NCI-H1436 treated with DMSO at 0.1 percent for 48 hours (cell line): ENCODE measurements at places on chromosomes 7 and 10.

DNA sequence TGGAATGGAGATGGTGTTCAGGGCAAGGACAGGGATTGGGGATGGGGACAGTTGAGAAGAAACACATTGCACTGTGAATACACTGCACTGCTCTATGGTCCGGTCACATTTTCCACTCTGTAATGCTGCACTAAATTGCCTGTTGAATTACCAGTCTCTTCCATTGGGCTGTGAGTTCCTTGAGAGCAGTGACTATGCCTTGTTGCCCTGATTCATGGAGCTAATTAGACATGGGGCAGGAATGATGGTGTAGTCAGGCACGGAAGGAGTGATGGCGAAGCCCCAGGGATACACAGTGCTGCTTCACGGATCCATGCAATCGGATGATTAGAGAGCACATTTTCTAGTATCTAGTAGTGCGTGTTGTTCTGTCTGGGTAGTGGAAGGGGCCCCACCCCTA, 25.4 kb upstream of the GPAM start:
- DNase-seq: no peak

GRCh38 chr7:69328516-69328915, 269.8 kb upstream of the AUTS2 start:
- DNase-seq: no peak

- DNase-seq: no peak
Measured at GRCh38 chr7:108254259-108254658, 124.1 kb upstream of the LAMB4 start.

GRCh38 chr10:67506757-67507091, 189.3 kb downstream of the CTNNA3 start:
- no peak for DNase-seq

GRCh38 chr7:104843198-104843597, 170.8 kb upstream of the KMT2E start:
- DNase-seq: no peak

- no peak for DNase-seq
Measured at GRCh38 chr7:26447116-26447515, 155.5 kb downstream of the SNX10 start.

GRCh38 chr7:65972976-65973375, 9.0 kb downstream of the GUSB start:
- DNase-seq: no peak

- DNase-seq: no peak
Measured at GRCh38 chr10:7378602-7379403, 32.0 kb downstream of the SFMBT2 start.

GRCh38 chr10:24172909-24173308, 36.0 kb upstream of the KIAA1217 start:
- DNase-seq: no peak

DNA sequence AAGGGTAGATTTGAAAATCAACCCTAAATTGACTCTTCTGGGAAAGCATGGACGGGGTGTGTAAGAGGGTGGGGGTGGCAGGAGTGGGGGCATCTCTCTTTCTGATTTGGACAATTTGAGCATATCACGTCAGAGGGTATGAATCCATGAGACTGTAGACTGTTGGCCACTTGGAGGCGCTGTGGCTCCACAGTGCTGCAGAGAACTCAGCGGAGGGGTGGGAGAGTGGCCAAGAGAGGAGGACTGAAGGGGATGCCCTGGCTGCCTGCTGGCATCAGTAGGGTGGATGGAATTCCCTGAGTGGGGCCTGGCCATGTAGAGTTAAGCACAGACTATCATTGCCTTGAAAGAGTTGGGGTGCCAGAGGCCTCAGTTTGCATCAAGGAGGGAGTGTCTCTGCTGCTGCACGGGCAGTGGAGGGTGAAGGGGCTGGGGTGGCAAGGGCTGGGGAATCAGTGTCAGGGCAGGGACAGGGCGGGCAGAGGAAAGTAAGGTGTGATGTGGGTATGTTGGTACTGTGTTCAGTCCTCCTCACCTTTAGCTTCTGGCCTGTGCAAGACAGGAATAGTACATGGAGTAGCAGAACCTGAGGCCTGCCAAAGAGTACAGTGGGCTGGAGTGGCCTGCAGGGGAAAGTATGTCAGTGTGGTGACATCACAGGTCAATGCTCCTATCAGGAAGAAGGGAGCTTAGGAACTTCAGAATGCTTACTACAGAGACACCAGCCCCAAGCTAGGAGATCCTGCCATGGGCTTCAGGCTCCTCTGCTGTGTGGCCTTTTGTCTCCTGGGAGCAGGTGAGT, 133.5 kb upstream of the PRSS58 start:
- no peak for DNase-seq

GRCh38 chr7:143372070-143372469, 9.1 kb upstream of the ZYX start:
- no peak for DNase-seq

- no peak for DNase-seq
Measured at GRCh38 chr10:73653701-73654100, 2.1 kb downstream of the SYNPO2L start.

- DNase-seq: no peak
Measured at GRCh38 chr7:151686826-151687225, 167.1 kb upstream of the RHEB start.

GRCh38 chr10:114810926-114811325, 10.7 kb upstream of the FHIP2A start:
- no peak for DNase-seq

DNA sequence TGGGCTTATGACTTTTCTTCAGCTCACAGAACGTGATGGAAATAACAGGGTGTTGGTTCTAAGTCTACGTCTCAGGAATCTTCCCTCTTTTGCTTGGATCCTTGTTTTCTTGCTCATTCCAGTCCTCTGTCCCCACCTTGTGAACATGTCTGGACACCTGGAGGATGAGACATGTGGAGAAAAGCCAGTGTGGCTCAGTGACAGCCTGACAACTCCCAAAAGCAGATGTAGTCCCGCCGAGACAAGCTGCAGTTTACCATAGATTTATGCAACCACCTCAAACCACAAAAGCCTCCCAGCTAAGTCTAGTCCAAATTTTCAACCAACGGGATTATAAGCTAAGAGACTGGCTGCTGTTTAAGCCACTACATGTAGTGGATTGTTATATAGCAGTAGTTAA, 476.1 kb downstream of the SH2D4B start:
- no peak for DNase-seq

DNA sequence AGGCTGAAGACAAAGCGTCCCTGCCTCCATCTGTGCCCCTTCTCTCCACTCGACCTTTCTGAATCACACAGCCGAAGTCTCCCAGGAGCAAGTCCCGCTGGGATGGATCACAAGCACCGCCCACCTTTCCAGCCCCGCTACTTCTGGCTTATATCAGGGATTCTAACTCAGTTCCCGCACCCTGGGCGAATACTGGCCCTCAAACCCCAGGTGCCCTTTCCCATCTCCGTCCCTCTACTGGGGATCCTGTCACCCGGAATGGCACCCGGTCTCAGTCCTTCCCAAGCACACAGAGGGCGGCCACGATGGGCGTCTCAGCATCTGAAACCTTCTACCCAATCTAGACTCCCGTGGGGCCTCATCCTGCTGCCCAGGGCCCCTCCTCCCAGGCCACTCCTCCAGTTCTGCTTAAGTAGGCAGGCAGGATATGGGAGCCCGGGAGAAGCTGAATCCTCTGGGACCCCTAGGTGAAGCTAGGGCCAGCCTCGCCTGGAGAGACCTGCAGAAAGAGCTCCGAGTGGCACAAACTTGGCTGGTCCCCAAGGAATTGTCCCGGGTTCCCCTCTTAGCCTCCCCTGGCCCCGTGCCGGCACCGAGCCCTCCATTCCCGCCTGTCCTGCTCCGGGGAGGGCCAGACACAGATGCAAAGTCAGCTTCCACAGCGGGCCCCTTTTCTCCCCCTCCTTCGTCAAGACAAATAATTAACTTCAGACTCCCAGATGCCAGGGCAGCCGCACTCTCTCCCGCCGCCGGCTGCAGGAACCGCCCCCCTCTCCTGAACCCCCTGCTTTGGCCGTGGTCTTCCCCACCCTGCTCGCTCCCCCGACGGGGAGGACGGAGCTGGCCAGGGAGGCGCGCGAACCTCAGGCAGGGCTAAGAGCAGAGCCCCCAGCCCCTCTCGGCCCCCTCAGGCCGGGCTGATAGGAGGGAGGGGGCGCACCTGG, 612 bp downstream of the KCP start:
- no peak for DNase-seq

GRCh38 chr10:130570074-130570473, 433.9 kb downstream of the GLRX3 start:
- no peak for DNase-seq

GRCh38 chr10:121155742-121156474, 304.7 kb downstream of the WDR11 start:
- DNase-seq: no peak

DNA sequence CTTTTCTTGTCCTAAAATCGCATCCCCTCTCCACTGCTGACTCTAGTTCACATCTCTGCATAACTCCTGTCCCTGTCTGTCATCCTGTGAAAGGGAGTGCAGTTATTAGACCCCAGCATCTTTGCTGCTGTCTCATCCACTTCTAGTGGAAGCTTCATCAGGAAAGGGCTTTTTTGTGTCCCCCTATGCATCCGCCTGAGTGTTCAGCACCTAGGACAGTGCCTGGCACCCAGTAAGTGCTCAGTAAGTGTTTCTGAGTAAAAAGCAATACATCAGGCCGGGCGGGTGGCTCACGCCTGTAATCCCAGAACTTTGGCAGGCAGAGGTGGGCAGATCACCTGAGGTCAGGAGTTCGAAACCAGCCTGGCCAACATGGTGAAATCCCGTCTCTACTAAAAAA, 211.8 kb upstream of the FOXK1 start:
- no peak for DNase-seq

DNA sequence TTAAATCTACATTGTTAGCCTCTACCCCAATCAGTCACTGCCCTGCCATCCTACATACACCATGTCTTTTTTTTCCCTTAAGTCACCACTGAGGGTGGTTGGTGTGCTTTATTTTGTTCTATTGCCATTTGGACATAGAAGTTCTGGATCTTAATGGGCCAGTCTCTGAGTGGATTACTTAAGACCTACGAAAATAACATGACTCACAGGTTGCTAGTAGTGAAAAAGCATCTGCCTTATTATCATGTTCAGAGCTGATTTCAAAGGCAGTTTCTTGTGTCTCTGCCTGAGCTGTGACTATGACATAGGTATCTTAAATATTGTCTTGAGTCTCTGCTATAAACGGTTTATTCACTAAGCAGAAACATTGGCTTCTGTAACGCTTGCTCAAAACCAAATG, 410.8 kb downstream of the MDFIC start:
- no peak for DNase-seq

- no peak for DNase-seq
Measured at GRCh38 chr7:81846398-81846797, 76.6 kb upstream of the HGF start.

DNA sequence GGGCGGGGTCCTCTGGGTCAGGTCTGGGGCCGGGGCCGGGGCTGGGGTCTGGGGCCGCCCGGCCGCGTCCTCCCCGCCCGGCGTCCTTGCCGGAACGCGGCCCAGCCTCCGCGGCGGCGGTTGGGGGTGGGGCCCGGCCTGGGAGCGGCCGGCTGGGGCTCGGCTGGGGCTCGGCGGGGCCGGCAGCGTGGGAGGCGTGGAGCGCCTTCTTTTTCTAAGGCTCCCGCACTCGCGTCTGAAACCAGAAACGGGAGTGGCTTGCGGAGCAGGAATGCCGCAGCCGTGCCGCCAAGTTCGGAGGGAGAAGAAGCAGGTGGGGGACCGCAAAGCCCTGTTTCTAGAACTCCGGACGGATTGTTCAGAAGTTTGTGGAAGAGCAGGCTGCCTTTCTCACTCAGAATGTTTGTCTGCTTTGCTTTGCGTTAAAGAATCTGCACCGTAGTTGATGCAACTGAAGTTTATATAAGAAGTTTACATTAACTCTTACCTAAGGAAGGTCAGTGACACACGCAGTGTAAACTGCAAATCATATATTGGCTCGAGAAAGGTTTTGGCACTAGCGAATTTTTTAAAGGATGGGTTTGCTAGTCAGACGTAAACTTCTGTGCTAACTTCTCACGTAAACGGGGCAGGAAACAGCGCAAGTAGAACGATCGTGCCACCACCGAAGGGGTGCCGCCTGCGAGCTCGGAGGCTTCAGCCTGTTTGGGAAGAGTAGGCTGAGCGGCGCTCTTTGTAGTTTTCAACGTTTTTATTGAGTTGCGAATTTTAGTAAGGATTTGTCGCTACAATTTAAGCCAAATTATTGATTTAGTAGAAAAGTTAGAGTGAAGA, 729 bp downstream of the DNAJB6 start:
- DNase-seq: no peak

DNA sequence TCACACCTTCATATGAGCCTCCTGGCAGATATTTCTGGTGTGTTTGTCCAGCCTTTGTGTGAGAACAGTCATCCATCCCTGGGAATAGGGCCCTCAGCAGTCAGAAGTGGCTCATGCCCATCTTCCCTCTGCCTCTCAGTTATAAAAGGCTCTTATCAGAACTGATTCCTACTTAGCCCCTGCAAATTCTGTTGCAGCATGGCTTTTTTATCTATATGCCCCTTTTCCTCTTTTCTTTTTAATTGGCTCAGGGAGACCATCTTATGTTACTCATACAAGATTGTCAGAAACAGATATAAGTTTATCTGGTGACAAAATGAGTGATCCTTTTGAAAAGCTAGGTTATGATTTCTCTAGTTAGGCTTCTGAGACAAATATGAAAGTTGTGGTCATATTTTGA, 194.1 kb downstream of the CREB5 start:
- no peak for DNase-seq

- DNase-seq: no peak
Measured at GRCh38 chr7:105675934-105676371, 94.7 kb upstream of the EFCAB10 start.

- no peak for DNase-seq
Measured at GRCh38 chr10:45144326-45145070, 143.8 kb downstream of the ZNF22 start.

DNA sequence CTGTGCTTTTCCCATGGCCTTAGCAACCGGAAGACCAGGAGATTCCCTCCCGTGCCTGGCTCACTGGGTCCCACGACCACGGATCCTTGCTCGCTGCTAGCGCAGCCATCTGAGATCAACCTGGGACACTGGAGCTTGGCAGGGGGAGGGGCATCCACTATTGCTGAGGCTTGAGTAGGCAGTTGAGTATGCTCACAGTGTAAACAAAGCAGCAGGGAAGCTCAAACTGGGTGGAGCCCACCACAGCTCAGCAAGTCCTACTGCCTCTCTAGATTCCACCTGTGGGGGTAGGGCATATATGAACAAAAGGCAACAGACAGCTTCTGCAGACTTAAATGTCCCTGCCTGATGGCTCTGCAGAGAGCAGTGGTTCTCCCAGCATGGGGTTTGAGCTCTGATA, 697.0 kb downstream of the SORCS1 start:
- DNase-seq: no peak

DNA sequence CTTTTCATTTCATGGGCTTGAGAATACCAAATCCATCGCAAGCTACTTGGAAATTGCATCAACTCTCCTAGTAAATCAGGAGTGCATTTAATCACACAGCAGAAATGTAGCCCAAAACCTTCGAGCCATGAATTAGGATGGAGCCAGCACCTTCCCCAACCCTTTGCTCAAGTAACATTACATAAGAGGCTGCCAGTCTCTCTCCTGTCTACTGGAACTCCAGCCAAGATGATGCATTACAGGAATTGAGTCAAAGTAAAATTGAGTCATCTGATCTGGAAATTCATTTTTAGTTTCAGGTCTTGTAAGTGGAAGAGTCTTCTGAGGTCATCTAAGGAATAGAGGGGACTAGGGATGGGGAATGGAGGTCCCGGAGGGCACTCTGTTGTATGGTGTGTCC, 69.7 kb upstream of the FHIP2A start:
- no peak for DNase-seq
